ENCODE measurements at places on chromosomes 2 and 18.

DNA sequence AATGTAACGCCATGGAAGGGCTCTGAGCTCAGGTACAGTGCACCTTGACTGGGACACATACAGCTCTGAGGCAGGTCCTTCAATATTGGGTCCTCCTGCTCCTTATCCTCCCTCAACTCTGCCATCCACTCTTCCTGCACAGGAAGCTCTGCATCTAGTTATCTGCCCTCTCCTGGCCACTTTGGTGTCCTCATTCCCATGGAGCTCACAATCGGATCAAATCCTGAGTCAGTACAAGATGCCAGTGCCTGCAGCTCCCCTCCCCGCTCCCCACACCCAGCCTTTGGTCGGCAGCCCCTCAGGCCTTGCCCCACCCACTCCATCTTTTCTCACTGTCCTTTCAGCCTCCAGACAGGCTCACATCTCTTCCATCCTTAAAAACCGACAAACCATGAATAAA, 58.0 kb downstream of the LRRFIP1 start:
- DNase-seq = peak; percentile 64

GRCh38 chr2:26355038-26355995, 8.7 kb upstream of the ADGRF3 start:
- DNase-seq = peak; percentile 19

GRCh38 chr2:74740395-74740740, 86.3 kb downstream of the SEMA4F start:
- DNase-seq = no peak

DNA sequence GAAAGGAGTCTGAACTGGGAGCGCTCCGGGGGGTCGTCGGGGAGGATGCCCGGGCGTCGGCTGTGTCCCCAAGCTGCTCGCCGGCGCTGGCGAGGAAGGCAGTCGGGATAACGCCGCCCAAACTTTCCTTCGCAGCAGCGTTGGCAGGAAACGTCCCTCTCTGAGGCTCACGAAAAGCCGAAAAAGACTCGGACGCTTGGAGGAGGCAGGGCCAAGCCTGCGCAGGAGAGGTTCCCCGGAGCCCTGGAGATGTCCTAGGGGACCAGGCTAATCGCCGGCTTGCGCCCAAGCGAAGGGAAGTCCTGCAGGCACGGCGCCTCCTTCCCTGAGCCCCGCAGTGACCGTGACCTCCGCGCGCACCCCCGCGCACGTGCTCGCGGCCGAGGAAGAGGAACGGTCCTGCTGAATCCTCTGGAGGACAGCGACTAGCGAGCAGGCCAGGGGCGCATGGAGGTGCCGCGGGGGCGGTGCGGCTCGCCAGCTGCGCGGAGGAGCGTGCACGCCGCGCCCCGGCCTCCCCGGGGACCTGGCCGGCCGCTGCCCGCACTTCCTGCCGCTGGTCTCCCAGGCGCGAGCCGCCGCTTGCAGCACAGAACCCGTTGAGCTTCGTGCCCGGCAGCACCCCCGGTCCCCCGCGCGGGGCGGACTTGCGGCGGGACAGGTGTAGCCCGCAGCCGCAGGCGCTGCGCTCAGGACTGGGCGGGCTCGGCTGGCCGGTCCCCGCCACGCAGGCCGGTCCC, at the start of gene SH3RF3:
TSS of gene SH3RF3 (plus strand) at position 590 of the 740 bp plus-strand sequence.
- DNase-seq = peak; percentile 86

DNA sequence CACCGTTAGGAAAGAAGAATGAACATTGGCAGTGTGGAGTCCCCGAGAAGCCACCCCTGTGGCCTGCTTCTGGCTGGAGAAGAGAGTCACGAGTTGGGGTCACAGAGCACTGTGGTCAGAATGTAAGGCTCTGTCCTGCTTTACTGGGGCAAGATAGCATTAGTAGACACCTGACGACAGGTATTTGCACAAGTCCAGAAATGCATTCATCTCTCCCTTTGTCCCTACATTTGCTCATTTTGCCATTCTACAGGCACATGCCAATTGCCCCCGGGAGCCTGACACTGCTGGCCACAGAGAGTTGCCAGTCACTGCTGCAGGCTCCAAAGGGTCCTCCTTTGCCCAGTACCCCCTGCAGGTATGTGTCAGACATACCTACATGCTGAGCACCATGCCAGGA, 133.3 kb downstream of the SMAD2 start:
- DNase-seq = no peak

DNA sequence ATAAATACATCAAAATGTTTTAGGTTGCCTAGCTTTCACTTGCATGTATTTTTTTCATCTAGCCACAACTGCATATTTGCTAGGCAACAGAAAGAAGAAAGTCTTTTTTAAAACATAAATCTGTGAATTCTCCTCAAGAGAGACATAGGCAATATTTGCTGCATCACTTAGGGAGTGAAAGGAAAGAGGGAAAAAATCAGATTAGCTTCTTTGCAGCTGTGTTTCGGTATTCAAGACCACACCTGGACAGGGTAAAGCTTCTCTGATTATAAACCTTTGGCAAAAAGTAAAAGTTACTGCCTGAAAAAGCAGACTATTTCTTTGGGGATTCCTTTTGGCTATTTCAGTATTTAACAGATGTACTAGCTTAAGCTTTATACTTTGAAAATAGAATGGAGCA, 280.9 kb upstream of the ZSWIM2 start:
- DNase-seq = no peak

GRCh38 chr2:3575534-3576262, 638 bp downstream of the RPS7 start:
- DNase-seq = peak; percentile 65

DNA sequence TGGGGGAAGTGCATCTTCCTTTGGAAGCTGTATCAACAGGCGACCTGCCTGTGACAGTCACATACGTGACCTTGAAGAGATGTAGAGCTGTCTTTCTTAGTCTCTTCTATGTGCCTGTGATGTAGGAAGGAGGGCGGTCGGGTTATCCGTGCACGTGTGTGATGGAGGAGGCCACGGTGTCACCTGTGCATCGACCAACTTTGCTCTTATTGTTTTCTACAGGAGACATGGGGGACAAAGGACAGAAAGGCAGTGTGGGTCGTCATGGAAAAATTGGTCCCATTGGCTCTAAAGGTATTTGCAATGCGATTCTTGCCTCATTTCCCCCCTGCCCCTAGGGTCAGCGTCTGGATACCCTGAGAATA, 20.7 kb upstream of the ALLC start:
- peak; percentile 13 for DNase-seq

DNA sequence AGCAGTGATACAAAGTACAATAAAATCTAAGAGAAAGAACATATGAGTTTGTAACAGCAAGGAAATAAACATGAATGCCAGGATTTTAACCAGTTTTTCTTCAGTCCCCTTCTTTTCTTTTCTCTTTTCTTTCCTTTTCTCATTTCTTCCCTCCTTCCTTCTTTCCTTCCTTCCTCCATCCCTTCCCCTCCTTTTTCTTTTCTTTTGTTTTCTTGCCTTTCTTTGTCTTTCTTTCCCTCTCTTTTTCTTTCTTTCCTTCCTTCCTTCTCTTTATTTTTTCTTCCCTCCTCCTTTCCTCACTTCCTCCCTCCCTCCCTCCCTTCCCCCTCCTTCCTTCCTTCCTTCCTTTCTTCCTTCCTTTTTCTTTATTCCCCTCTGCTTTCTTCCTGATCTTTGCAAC, 142.8 kb upstream of the SYT4 start:
- no peak for DNase-seq

- no peak for DNase-seq
Measured at GRCh38 chr2:23789012-23789411, 137.9 kb downstream of the ATAD2B start.

DNA sequence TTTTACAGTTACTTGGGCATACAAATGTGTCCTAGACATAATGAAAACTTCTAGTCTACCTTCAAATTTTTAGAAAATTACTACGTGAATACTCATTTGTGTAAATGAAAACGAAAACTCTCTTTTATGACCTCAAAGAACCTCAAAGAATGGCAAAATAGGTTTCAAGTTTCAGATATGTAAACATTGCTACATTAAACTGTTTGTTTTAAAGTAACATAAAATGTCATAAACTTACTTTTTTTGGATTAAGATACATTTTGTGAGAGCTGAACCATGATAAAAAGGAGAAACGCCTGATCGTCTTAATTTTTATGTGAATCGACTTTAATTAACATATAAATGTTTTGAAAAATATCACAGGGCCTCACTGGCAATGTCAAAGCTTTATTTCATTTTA, 91.4 kb downstream of the PPP1R1C start:
- no peak for DNase-seq

DNA sequence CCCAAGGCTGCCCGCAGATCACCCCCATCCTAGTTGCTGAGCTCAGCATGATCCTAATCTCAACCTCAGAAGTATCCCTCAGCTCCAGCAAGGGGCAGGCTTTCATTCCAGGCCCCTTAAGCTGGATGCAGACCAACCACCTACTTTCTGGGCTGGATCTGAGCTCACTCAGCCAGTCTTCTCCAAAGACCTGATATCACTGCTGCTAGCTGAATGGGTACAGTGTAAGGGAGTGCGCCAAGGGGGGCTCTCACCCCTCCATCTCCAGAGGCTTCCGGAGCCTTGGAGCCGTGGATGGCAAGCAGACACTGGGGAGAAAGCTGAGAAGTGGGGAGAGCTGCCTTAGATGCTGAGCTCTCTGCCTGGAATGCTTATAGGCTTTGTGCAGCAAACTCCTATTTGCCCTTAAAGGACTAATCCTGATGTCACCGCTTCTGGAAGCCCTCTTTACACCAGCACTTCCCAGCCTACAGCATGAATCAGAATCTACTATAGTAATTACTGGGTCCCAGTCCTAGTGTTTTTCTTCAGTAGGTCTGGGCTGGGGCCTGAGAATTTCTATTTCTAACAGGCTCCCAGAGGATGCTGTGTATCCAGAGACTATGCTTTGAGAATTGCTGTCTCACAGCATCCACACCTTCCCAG, 31.0 kb downstream of the GYPC start:
- no peak for DNase-seq

DNA sequence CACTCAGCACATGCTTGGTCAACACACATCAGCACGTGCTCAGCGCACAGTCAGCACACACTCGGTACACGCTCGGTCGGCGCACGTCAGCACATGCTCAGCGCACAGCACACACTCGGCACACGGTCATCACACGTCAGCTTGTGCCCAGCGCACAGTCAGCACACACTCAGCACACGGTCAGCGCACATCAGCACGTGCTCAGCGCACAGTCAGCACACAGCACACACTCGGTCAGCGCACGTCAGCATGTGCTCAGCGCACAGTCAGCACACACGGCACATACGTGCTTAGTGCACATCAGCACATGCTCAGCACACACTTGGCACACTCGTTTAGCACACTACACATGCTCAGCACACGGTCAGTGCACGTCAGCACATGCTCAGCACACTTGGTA, 49.7 kb upstream of the NFATC1 start:
- DNase-seq = no peak

DNA sequence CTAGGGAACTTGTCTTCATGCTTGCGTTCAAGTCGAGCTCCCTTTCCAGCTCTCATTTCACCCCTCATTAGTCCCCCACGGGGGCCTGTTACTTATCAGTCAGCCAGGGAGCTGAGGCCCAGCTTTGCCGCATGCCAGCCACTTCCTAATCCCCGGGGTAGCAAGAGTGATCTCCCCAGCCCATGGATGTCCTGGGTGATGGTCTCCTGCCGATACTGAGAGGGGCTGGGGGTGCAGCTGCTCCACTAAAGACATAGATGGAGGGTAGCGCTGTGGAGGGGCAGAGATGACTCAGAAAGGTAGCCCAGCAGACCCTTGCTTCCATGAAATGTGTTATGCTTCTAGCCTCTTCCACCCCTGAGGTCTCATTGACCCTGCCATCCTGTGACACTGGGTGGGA, 314.0 kb upstream of the EPAS1 start:
- DNase-seq = no peak

GRCh38 chr2:15588329-15588919, 3.2 kb upstream of the DDX1 start:
- peak; percentile 72 for DNase-seq

DNA sequence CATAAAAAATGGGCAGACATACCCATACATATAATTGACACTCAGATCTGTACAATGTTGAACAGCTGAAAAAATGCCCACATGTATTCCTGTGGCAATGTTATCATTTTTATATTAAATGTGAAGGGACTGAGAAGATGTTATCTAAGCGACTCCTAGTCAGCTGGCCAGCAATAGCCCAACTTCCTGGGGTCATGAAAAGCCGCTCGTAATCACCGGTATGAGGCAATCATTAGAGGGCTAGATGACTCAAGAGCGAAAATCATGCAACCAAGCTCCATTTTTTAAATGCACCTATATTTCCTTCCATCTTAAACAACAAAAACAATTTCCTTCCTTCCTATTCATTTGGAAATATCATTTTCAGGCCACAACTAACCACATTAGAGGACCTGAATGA, 274.6 kb upstream of the CCDC68 start:
- DNase-seq = no peak

GRCh38 chr2:33302348-33302747, 174.1 kb upstream of the RASGRP3 start:
- DNase-seq = no peak

DNA sequence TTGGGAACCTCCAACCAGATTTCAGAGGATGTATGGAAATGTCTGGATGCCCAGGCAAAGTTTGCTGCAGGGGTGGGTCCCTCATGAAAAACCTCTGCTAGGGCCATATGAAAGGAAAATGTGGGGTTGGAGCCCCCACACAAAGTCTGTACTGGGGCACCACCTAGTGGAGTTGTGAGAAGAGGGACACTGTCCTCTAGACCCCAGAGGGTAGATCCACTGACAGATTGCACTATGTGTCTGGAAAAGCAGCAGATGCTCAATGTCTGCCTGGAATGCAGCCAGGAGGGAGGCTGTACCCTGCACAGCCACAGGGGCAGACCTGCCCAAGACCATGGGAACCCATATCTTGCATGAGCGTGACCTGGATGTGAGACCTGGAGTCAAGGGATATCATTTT, 573.7 kb upstream of the NXPH2 start:
- no peak for DNase-seq

DNA sequence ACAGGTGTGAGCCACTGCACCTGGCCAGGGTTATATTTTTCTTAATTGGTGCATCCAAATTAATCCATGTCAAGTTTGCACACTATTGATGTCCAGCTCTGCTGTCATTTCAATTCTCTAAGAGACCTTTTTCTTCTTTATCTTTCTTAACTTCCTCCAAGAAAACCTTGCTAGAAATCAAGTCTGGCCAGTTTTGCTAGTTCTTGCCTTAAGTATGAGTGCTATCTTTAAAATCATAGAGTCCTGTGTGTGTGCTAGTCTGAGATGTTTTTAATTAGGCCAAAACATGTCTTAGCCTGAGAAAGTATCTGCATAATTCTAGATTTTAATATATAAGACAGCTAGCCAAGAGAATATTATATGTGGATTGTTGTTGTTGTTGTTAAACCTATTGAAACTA, 56.2 kb upstream of the SLC39A10 start:
- DNase-seq = no peak

DNA sequence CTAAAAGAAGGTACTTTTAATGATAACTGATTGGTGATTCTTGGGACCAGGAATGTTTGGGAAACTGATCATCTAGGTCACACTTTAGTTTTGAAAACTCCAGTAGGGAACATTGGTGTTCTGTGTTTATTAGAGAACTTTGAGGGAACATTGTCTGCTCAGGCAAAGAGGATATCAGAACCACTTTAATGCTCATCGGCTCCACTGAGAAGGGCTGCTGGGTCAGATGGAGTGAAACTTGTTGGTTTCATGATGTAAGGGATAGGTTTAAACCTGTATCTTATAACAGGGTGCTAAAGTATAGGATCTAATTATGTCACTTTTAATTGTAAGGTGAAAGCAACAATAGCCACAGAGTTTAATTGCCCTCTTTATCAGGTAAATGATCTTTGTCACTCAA, 14.2 kb upstream of the POLI start:
- DNase-seq = no peak
